ENCODE measurements at places on chromosomes 5 and 9.

GRCh38 chr9:15873573-15874177, 320.8 kb downstream of the CCDC171 start:
- DNase-seq, result no peak

DNA sequence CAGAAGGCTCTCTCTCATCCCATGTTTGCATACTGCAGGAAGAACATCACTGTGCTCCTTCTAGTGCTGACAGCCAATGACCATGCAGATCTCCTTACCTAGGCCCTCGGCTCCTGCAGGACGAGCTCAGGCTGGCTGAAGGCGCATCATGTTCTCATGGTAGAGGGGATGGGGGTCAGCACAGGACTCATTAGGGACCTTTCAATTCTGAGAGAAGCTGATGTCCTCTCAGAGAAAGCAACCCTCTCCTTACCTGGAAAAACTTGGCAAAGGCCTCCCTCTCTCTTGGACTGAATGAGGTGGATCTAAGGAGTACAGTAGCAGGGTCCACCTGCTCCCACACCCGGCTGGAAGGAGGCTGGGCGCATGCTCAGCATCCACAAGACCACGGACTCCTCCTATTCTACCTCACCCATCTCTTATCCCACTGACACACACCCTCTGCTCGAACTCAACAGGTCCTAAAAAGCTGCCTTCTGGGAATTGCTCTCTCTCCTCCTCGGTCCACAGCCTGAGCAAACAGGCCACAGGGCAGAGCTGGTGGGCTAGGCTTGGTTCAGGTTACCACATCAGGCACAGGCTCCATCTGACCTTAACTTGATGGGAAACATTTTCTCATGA, 2.9 kb downstream of the IPPK start:
- no peak for DNase-seq

GRCh38 chr9:136119061-136119882, 597 bp upstream of the TMEM250 start:
- DNase-seq, result no peak

- DNase-seq, result no peak
Measured at GRCh38 chr5:54718656-54719055, 201.1 kb downstream of the SNX18 start.

DNA sequence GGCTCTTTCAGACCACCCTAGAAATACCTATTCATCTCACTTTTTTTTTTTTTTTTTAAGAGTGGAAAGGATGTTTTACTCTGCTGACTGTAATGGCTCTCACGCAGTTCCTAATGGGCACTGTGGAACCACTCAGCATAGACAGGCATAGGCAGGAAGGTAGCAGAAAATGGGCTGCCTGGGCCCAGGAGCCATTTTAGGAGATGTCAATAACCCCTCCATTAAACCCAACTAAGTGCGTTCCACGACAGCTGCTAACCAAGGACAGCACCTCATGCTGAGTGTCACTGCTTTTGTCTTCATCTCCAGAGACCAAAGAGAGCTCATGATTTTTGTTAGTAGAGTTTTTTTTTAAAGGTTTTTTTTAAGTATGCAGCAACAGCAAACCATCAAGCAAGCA, 15.3 kb downstream of the MAP1B start:
- DNase-seq, result no peak

GRCh38 chr5:83000428-83000827, 76.8 kb downstream of the TMEM167A start:
- DNase-seq, result no peak

DNA sequence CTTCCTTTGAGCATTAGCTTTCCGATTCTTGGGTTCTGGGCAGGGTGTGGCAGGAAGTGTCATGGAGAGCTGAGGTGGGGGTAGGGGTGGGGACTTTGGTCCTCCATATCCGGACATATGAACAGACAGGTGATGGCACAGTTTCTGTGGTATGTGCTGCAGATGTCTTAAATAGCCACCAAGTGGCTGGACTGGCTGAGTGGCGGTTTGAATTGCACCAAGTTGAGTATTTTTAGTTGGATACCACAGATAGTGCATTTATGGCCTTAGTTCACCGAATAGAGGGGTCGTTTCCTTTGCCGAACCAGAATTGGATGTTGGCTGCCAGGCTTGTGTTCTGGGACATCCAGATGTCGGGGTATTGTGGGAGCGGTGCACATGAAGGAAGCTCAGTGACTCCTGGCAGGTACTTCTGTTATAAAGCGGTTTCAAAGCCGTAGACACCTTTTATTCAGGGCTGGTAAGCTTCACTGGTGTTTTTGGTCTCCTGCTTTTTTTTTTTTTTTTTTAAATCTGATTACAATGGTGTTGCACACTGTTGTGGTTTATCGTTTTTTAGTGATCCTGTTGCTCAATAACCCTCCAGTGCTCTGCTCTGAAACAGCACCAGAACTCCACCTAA, 15.1 kb upstream of the TNFAIP8 start:
- DNase-seq, result no peak

Data from activated naive CD4-positive, alpha-beta T cell treated with Interleukin-2 at 50 U/mL for 16 hours (primary cell).